ENCODE measurements at places on chromosomes 6 and 20.

- DNase-seq: no peak
These were observed 576.4 kb downstream of the LMBRD1 start for GRCh38 chr6:69220375-69220774.

- no peak for DNase-seq
These were observed 2.8 kb upstream of the MYO6 start for GRCh38 chr6:75746221-75746620.

DNA sequence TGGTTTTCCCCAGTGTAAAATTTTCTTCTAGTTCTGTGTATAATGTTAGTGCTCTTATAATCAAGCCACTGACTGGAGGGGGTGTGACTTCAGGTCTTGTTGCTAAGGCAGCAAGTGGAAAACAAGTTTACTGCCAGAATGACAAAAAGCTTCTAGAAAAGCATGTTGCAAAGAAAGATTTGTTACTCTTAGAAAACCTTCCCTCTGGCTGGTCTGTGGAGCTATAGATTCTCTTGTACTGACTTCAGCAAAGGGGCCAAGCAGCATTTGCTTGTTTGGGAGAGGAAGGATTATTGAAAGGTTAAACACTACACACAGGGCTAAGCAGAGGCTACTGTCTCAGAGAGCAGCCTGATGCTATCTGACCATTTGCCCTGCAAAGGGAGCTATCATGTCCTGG is 288.8 kb downstream of the BTBD9 start:
- DNase-seq: no peak

DNA sequence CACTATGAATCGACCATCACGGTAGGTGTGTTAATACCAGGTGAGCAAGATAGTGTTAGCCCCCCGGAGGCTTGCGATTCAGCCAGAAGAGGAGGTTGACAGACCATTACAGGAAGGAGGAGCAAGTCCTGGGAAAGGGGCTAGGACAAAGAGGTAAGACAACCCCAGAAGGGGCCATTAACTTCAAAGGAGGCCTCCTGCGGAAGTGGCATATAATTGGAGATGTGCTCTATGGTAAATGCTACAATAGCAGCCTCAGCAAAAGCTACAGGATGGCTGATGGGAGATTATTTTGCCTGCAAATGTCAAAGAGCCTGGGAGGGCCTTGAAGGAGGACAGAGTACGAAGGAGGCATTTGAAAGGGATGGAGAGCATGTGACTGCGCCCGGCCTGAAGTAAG is 108.6 kb upstream of the CITED2 start:
- no peak for DNase-seq

DNA sequence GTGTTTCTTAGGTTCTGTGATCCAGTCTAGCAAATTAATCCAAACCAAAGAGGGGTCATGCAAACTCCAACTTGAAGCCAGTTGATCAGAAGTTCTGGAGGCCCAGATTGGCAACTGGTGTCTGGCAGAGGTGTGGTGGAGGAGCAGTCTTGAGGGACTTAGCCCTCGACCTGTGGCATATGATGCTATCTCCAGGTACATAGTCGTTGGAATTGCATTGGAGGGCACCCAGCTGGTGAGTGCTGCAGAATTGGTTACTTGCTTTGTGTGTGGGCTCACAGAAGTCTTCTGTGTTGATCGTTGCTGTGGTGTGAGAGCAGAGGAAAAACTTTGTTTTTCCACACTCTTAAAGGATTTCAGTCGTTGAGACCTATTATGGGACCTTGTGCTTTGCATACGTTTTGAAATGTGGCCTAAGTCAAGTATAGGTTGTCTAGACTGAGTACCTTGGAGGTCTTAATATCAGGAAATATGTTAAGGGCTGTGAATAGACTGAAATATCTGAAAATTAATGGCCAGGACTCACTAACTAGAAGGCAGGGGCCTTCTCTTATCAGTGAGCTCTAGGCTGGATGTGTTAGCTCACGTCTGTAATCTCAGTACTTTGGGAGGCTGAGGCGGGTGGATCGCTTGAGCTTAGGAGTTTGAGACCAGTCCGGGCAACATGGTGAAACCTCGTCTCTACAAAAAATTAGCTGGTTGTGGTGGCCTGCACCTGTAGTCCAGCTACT is 7.8 kb downstream of the PANK2 start:
- DNase-seq: no peak

GRCh38 chr6:99350573-99350972 is 1.1 kb upstream of the FAXC start:
- DNase-seq: no peak

GRCh38 chr6:72530152-72530551 is 91.7 kb upstream of the KCNQ5 start:
- DNase-seq: no peak

DNA sequence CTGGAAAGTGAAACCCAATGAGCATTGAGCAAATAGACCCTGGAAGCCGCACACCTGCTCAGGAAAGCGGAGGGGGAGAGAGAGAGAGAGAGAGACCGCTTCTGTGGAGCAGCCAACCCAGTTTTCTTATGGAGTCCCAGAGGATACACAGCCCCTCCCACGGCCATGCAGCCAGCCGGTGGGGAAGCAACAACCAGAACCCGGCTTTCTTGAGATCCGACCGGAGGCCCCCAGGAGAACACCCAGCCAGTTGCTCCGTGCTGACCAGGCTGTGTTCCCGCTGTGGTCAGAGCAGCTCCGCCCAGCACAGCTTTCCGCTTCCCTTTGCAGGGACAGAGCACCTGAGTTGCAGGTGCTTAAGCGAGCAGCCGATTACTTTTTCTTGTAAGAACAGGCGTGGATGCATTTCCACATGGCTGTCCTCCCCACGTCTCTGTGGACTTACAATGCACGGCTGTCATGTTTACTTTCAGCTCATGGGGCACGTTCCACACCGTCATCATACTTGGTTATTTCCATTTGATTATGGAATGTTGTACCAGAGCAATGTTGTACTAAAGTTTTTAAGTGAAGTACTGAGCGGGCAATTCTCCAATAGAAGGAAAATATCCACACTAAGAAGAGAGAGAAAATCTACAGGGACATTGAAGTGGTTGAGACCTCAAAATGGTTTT is 381.9 kb downstream of the THBS2 start:
- no peak for DNase-seq

DNA sequence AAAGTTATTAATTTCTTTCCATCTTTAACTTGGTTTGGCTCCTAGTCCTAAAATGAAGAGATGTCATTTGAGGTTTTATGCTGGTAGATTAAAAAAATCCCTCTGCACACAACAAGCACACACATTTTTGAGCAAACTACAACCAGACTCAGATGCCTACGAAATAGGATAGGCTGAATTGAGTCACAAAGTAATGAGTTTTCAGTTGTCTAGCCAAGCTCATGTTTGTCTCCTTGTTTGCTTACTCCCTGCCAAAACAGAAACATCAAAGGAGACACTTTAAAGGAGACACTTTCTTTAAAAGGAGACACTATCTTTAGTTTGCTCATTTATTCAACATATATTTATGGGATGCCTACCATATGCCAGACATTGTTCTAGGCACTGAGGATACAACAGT is 56.2 kb downstream of the TPBG start:
- no peak for DNase-seq

DNA sequence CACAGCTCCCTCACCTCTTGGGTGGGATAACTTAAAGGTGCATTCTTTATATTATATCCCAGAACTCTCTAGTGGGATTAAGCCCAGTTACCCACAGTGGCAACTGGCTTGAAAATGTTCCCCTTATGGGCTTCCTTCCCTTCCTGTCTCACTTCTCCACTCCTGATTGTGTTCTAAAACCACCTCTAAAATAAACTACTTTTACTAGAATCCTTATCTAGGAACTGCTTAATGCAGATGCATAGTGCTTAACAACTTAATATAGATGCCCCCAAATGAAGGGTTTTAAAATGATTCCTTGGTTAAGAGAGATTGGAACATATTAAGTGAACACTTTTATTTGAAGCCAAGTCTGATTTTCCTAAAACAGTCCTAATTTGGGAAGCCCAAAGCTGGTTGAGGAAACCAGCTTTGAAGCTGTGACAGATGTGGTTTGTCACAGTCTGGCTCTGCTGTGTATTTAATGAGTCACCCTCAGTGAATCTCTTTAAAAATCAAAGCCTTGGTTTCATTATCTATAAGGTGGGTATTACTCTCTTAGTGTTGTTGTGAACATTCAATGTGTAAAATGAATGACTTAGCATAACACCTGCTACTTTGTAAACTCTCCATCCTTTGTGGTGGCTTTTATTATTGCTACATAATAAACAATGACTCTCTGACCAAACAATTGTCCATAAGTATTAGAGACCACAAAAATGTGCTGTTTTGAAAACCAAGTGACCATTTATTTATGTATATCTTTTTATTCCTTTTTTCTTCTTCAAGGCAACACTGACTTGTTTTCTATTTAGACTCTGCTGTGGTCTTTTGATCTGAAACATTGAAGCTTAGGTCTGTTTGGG is 24.4 kb downstream of the PLCB1 start:
- peak; percentile 72 for DNase-seq

GRCh38 chr6:5979650-5980420 is 26.9 kb downstream of the NRN1 start:
- no peak for DNase-seq

DNA sequence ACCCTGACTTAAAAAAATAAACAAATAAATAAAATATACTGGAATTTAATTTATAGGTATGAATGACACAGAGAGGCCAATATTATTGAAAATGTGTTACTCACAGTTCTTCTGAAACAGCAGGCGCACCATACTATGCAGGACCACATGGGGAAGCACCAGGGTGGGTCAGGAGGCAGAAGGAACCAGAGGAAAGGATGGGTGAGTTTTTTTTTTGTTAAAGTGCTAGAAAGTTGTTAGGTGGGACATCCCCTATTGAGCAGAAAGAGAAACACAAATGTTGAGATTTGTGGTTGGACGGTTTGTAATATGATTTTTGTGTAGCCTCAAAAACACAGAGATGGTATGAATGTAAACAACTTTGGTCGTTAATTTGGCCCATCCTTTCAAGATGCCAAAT is 26.0 kb downstream of the PTPRA start:
- DNase-seq: no peak

DNA sequence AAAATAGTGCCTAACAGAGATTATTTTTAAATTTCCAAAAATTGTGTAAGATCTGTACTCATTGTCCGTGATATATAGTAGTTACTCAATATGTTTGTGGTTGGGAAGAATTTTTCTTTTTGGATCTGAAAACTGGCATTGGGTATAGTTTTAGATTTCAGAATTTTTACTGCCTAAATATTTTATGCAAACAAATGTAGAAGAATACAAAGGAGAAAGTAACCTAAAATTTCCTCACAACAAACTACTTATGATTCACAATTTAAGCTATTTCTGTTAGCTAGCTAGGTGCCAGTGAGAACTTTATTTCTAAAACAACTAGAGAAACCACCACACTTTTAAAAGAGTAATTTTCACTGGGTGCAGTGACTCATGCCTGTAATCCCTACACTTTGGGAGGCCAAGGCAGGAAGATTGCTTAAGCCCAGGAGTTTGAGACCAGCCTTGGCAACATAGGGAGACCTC is 38.8 kb downstream of the SESN1 start:
- no peak for DNase-seq

DNA sequence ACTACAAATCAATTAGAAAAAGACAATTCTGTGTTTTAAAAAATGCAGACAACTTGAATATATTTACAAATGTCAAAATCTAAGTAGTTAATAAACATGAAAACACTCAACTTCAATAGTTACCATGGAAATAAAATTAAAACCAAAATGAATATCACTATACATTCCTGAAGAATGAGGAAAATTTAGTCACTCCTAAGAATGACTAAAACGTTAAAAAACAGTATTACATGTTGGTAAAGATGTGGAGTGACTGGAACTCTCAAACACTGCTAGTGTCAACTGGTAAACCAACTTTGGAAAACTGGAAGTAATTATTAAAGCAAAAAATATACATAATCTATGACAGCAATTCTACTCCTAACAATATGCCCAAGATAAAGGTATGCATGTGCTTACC is 36.3 kb downstream of the AHI1 start:
- DNase-seq: no peak

Measured in kidney capillary endothelial cell (primary cell).